ENCODE measurements at places on chromosomes 5 and 9. TPM values are rescaled to one million over a fixed set of nuclear protein-coding genes. Genes with fewer than 3 reads are reported as not detected.
A peak's percentile ranks its signal among the peaks of the same experiment; 100 is the strongest.

GRCh38 chr9:120882935-120883607 lies 6.1 kb upstream of the PHF19 start:
- no peak for DNase-seq

- no peak for DNase-seq
Measured at GRCh38 chr9:77601476-77602099, 46.5 kb downstream of the GNA14 start.

GRCh38 chr5:3602785-3603502 lies 7.3 kb downstream of the IRX1 start:
- DNase-seq, result no peak

The MVB12B gene
- 23.2 TPM for polyA plus RNA-seq

- DNase-seq, result no peak
Measured at GRCh38 chr9:6959270-6960000, 201.7 kb downstream of the KDM4C start.

- no peak for DNase-seq
Measured at GRCh38 chr9:114372921-114373448, 14.8 kb downstream of the AKNA start.

DNA sequence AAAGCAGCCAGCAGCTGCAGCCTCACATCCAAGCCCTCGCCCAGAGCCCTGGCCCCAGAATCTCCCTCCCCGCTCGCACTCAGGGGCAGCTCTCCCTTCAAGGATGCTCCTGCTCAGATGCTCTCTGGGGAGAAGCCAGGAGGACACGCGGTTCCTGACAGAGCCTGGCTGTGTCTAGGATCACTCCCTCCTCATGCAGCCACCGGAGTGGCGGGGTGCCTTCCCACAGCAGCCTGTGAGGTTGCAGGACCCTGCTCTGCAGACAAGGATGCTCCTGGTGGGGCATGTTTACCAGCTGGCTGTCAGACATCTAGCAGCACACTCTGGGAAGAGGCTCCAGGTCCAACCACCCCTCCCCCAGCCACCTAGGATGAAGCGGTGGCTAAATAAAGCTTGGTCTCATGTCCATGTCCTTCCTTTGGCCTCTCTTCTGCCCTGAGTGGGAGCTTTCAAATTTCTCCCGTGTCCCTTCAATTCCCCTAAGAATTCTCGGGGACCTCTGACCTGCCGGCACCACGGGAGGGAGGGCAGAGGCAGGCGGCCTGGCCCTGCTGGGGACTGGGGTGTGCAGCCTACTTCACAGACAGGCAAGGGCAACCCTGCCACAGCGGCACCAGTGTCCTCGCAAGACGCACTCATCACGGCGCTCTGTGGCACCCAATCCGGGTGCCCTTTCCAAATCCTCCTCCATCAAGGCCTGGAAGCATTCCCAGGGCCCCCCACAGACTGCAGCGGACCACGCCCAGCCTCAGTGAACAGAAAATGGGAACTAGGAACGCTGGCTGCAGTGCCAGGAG lies 88.3 kb upstream of the SARDH start:
- DNase-seq, result no peak

The FRMD3 gene
- 2.6 TPM for polyA plus RNA-seq

DNA sequence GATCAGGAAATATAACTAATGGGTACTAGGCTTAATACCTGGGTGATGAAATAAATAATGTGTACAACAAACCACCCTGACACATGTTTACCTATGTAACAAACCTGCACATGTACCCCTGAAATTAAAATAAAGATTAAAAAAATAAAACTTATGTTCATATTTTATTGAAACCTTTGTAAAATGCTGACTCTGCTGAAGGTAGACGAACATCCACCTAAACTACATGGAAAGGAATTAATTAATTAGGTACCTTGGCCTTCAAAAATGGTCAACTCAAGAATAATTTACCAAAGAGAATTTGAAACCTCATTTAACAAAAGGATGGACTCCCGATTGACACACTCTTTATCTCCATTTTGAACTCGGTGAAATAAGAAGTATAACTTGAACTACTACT lies 152.3 kb upstream of the OR13F1 start:
- no peak for DNase-seq

The EGFLAM gene
- 10.8 TPM for polyA plus RNA-seq

GRCh38 chr9:109439378-109440116 lies 58.6 kb downstream of the PTPN3 start:
- no peak for DNase-seq

DNA sequence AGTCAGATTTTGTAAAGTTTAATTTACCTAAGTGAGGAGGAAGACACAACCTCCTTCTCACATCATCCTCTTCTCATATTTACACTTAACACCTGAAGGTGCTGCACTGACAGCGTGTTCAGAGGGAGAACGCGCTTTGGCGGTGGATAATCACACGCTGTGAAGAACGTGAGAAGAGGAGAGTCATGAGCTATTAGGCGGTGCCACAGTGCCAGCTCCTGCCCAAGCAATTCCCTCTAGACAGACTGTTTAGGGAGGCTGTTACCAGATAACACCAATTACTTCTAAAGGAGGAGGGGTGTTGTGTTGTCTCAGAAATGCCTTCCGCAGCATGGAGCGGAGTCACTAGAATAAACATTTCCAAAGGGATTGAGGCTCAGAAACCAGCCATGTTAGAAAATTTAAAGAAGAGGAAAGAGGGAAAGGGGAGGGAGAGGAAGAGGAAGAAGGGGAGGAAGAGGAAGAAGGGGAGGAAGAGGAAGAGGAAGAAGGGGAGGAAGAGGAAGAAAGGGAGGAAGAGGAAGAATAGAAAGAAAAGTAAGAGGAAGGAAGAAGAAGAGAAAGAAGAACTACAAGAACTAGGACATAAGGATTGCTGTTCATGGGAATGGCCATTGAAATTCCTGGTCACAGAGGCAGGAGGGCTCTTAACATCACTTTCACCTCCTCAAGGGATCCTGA lies 37.3 kb upstream of the WWC1 start:
- DNase-seq, result no peak

- DNase-seq, result no peak
Measured at GRCh38 chr5:68332080-68332451, 116.5 kb downstream of the PIK3R1 start.

- no peak for DNase-seq
Measured at GRCh38 chr5:34722183-34722582, 66.1 kb downstream of the RAI14 start.

DNA sequence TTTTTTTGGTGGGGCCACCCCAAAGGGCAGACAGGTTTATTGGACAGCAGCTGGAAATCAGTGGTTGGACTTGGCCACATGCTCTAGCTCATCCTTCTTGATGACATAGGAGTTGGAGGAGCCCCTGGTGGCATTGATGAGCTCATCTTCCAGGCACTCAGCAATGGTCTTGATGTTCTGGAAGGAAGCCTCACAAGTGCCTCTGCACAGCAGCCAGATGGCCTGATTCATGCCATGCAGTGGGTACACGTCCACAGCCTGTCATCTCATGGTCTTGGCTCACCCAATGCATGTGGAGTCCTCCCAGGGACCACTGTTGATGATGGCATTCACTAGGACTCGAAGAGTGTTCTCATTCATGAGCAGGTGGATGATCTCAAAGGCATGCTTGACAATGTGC lies 11.3 kb upstream of the RCL1 start:
- no peak for DNase-seq

The DEPDC1B gene
- 15.5 TPM for polyA plus RNA-seq

- peak; percentile 32 for DNase-seq
Measured at GRCh38 chr9:70639853-70640814, 225.7 kb upstream of the KLF9 start.

DNA sequence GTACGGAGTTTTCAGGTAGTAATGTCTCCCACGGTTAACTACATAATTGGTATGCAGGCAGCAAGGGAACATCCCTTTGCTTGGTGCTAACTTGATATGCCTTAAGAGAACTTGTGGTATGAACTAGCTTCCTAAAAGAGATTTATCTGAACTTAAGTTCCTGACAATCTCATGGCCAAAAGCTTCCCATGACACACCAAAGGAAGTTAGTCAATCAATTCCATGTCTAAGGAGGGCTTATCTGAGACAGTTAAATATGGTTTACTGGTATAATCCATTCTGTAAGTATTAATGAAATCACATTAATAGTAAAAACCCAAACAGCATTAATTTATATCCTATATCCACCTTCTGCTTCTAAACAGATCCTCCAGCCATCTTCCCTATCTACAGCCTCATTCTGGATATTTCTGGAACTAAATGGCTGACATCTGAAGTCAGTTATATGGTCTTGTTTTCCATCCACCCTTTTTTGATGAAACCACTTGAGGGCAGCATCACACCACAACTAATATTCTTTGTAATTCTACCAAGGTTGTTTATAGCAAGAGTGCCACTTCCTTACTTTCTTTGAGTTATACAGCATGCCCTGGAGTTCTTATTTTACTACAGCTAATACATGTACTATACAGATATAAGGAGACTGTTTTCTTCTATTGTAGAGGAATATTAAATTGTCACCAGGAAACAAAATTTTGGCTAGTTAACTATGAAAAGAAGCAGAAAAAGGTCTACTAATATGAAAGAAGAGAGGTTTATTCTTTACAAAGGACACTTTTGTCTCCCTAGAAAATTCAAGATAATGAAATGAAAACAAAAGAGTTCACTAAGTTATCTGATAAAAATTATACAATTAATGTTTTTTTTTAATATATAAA lies 34.7 kb downstream of the SHOC1 start:
- DNase-seq, result peak; percentile 64

GRCh38 chr5:147819261-147819770 lies 12.2 kb downstream of the SPINK1 start:
- DNase-seq, result no peak

- DNase-seq, result no peak
Measured at GRCh38 chr5:93519740-93520139, 61.3 kb downstream of the NR2F1-AS1 start.

DNA sequence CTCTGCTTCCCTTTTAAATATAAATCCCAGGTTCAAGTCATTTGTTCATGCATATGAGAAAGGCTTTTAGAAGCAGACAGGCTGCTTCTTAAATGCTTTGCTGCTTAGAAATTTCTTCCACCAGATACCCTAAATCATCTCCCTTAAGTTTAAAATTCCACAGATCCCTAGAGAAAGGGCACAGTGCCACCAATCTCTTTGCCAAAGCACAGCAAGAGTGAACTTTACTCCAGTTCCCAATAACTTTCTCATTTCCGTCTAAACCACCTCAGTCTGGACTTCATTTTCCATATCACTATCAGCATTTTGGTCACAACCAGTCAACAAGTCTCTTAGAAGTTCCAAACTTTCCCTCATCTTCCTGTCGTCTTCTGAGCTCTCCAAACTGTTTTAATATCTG lies 679.8 kb upstream of the FTMT start:
- no peak for DNase-seq

DNA sequence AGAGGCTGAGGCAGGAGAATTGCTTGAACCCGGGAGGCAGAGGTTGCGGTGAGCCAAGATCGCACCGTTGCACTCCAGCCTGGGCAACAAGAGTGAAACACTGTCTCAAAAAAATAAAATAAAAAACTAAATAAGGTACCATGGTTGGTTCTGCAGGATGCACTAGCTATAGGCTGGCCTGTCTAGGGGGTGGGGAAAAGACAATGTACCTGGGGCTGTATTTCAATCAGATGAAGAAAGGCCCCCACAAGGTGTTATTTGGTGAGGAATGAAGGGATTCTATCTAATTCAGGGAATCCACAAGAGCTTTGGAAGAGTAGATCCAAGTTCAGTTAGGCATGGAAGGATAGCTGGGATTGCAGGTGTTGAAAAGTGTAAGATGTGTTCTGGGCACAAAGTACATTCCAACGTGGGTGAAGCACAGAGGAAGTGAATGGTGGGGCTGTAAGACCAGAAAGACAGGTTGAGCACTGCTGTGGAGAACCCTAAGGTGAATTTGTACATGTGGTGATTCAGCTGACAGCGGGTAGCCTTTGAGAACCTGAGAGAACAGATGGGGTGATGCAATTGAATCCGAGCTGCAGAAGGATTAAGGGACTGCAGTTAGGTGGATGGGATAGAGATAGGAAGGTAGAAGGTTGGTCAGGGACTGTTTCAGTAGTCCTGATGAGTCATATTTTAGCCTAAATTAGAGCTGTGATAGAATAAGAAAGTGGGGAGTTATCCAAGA lies 71.8 kb downstream of the CAST start:
- DNase-seq, result no peak

GRCh38 chr9:77210116-77210515 lies 32.8 kb downstream of the VPS13A start:
- DNase-seq, result no peak

- DNase-seq, result no peak
Measured at GRCh38 chr5:55027595-55027994, 3.5 kb downstream of the GZMK start.

DNA sequence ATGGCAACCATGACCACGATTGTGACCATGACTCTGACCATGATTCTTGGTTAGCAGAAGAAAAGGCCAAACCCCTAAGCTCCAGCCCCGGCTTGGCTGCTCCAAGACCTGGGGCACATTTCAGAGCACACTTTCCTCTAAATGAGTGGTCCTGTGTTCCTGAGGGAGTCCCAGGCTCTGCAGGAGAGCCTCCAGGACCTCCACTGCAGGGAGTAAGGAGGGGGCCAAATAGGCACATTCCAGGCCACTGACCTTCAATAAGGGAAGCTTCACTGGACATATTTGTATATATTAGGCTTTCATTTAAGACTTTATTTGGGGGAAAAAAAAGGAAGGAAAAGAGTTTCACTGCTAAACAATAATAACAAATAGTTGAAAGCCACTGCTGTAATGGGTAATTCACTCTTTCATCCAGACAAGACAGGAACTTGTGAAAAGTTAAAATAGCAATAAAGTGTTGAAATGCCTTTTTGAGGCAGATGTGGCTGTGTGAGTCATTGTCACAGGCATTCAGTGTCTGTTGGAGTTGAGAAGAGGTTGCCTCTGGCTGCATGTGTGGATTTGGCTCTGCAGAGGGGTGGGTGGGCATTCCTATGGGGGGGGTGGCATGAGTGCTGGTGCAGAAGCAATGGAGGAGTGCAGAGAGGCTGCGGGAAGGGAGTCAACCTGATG lies 63.9 kb upstream of the TGFBR1 start:
- DNase-seq, result no peak

The NANS gene
- polyA plus RNA-seq, result 39.9 TPM

DNA sequence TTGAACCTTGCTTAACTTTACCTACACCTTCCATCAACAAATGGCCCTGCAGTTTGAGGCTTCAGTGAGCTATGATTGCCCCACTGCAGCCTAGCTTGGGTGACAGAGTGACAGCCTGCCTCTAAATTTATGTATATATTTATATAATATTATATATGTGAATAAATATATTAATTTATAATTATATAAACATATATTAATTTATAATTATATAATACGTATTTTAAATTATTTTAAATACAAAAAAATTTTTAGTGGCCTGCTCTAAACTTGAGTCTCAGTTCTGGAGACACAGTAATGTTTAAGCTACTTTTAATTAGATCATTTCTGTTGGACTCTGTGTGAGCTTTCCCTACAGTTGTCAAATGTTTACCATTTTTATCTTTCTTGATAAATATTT lies 9.3 kb upstream of the SHC3 start:
- no peak for DNase-seq

DNA sequence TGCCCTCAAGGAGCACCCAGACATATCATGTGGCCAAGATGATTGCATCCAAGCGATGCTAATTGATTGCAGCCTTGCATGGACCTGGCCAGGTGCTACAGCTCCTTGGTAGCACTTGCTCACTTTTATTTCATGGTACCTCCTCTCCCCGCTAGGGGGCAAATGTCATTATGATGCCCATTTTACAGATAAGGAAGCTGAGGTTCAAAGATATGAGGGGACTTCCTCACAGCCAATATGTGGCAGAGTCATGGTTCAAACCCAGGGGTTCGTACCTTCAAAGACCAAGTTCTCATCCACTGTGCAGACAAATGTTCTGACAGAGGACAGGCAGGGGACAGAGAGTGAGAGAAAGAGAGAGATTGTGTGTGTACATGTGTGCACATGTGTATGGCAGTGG lies 21.9 kb upstream of the KCNMB1 start:
- no peak for DNase-seq

The RNF183 gene
- polyA plus RNA-seq, result 0.61 TPM

GRCh38 chr5:91359962-91360609 lies 23.0 kb downstream of the ARRDC3 start:
- DNase-seq, result no peak
